ACHN (cell line): ENCODE measurements at places on chromosomes 1 and 21.

DNA sequence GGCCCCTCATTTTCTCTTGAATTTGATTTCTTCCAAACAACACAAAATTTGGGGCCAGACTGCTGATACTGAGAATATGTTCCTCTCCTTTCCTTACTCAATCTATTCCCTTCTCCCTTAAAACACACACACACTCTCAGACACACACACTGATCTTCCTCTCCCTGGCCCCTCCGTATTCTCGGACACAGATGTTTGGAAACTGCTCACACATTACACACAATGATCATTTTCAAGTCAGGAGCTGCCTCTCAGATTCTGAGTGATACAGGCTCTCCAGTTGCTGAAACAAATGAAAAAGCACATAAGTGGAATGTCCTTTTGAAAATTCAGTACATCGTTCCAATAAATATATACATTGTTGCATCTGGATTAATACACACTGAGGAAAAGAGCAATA is 161.3 kb downstream of the CLEC20A start:
- no peak for DNase-seq

DNA sequence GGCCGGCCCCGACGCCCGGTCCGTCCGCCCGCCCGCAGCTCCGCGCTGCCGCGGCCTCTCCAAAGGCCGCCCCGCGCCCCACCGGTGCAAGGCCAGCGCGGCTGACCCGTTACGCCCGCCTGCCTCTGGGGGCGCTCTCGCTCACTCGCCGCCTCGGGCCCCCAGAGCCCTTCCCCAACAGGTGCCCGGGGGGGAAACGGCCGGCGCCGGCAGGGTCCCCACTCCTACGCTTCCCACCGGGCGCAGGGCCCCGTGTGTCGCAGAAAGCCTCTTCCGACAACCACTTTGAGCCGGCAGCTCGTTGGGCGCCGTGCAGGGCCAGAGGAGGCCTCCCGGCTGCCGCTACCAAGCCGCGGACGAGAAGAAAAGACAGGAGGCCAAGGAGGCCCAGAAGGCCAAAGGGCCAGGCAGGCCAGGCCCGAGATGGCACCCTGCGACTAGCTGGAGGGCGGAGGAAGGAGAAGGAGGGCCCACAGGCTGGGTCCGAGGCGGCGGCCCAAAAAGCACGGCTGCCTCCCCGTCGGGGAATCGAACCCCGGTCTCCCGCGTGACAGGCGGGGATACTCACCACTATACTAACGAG is 64.9 kb upstream of the FCGR2A start:
- DNase-seq, result peak; percentile 81

GRCh38 chr1:35633547-35633946 is 7.8 kb downstream of the PSMB2 start:
- no peak for DNase-seq

GRCh38 chr1:119914071-119914470 is 17.8 kb upstream of the ADAM30 start:
- no peak for DNase-seq

DNA sequence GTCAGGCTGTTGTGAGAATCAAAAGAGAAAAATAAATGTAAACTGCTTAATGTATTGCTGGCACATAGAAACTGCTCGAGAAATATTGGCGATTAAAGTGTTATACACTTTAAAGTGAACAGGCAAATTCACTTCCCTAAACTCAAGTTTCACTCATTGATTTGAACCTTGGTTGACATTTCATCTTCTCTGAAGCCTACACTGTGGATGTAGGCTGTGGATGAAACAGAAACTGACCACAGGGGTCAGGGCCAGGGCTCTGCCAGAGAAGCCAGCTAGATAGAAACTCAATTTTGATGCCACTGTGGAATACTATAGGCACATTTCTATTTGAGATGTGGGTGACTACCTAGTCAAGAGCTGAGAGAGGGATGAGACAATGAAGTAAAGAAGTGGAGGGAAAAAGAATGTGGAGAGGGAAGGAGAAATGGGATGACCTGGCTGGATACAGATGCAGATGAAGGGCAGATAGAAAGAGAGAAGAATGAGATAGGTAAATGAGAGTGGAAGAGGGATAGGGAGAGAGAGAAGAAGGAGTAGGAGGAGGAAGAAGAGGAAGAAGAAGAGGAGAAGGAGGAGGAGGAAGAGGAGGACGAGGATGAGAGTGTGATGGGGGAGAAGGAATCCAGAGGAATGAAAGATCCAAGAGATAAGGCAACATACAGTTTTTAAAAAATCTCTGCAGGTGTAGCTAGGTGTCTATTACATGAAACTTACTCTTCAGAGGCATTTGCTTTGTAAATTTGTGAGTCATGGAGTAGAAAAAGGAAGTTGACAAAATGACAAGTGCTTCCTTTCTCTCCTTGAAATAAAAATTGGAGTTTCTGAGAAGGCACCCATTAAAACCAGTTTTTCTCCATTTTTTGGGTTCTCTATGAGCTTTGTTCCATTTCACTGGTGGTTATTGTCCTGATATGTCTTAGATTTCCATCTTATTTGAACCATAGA is 17.4 kb upstream of the CD1D start:
- DNase-seq, result no peak

- no peak for DNase-seq
These were observed 71.6 kb downstream of the USP25 start for GRCh38 chr21:15801352-15801863.

DNA sequence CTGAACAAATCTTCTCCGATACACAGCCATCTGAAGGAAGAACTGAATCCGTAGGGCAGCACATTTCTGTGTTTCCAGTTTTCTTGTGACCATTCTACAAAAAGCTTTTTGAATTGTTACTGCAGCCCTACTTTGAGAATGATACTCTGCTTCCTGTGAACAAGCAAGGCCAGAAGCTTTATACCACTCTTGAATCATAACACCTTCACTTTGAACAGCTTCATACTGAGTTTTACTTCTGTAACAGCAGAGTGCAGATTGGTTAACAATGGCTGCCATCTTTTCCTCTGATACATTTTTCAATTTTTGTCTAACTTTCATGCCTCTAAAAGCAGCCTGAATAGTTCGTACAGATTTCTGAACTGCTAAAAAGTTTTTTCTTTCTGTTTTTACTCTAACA is 33.6 kb upstream of the F13B start:
- no peak for DNase-seq

- DNase-seq, result no peak
These were observed at the start of gene LIN28A for GRCh38 chr1:26410706-26411623. TSS of gene LIN28A (plus strand) at chr1:26410817. CDS start at chr1:26410892, 75 bp downstream.

GRCh38 chr1:119003413-119004128 is 15.4 kb upstream of the TBX15 start:
- DNase-seq, result no peak

DNA sequence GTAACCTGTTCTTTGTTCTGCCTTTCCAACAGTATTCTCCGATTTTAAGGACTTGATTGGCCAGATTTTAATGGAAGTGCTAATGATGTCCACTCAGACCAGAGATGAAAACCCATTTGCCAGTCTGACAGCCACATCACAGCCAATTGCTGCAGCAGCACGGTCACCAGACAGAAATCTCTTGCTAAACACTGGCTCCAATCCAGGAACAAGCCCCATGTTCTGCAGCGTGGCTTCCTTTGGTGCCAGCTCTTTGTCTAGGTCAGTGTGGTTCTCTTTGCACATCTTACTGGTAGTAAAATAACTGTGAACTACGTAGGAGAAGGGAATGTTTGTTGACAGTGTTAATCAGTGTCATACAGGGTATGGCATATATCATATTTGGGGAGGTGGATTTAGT is 72.7 kb downstream of the UBE4B start:
- no peak for DNase-seq

DNA sequence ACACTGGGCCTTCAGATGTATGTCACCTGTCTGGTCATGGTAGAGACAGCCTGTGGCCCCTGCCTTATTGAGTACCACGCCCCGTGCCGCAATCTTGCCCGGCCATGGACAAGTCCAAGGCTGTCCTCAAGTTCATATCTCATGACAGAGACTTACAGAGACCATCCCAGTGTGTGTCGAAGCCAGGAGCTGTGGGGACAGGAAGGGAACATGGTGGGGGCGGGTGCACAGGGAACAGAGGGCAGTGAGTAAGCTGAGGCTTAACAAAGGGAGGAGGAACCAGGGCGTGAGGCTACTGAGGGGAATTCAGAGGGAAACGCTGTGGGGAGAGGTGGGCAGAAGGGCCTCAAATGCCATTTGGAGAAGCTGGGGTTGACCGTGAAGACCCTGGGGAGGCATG is 75.8 kb downstream of the ALPL start:
- DNase-seq, result no peak

GRCh38 chr1:224170343-224170742 is 12.7 kb upstream of the DEGS1 start:
- DNase-seq, result no peak

GRCh38 chr1:26583646-26584485 is 54.3 kb downstream of the RPS6KA1 start:
- peak; percentile 32 for DNase-seq
